ENCODE measurements at places on chromosomes 6 and 20.

GRCh38 chr6:140182821-140183220 is 808.4 kb upstream of the CITED2 start:
- DNase-seq: no peak

DNA sequence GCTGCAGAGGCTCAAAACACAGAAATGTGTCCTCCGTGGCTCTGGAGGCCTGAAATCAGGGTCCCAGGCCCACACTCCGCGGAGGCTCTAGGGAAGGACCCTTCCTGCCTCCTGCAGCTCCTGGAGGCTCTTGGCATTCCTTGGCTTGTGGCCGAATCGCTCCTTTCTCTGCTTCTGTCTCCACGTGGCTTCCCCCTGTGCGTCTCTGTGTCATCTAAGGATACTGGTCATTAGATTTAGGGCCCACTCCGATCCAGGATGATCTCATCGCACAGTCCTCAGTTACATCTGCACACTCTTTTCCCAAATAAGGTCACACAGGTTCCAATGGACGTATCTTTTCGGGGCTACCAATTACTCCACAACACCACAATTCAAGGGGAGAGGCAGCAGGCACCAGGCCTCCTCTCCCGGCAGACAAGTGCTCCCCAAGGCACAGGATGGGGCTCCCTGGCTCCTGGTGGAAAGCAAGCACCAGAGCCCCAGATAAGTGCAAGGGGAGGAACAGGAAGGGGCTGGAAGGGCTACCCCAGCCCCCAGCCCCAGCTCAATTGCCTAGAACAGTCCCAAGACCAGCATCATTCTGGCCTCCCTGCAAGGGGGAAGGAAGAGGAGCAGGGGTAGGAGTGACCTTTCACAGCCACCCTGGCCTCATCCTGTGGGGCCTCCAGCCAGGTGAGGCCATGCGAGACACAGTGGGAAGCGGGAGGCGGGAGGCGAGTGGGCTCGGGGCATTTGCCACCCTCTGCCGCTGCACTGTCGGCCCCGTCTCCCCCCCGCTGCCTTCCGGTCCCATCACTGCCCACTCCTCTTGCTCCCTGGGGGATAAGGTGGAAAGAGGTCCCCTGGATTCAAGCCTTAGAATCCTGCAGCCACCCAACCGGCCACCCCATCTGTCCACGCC is 16.3 kb downstream of the NTSR1 start:
- no peak for DNase-seq

GRCh38 chr20:8389381-8390036 is 257.4 kb downstream of the PLCB1 start:
- DNase-seq: no peak

GRCh38 chr6:9295644-9296043 is 860.3 kb upstream of the SLC35B3 start:
- no peak for DNase-seq

DNA sequence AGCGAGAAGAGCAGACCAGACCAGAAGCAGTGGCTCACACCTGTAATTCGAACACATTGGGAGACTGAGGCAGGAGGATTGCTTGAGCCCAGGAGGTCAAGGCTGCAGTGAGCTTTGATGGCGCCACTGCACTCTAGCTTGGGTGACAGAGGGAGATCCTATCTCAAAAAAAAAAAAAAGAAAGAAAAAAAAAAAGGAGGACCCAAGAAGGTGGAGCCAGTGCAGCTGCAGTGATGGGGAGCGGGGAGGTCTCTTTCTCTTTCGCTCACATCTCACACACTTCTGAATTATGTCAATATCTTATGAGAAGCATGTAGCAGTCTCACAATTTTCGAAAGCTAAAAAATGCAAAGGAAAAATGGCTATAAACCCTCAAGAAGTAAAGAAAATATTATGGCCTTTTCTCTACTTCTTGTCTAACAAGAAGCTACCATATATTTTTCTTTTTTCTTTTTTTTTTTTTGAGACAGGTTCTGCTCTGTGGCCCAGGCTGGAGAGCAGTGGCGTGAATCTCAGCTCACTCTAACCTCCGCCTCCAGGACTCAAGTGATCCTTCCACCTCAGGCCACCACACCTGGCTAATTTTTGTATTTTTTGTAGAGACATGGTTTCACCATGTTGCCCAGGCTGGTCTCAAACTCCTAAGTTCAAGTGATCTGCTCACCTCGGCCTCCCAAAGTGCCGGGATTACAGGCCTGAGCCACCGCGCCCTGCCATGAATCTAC is 3.8 kb upstream of the SPO11 start:
- DNase-seq: no peak

DNA sequence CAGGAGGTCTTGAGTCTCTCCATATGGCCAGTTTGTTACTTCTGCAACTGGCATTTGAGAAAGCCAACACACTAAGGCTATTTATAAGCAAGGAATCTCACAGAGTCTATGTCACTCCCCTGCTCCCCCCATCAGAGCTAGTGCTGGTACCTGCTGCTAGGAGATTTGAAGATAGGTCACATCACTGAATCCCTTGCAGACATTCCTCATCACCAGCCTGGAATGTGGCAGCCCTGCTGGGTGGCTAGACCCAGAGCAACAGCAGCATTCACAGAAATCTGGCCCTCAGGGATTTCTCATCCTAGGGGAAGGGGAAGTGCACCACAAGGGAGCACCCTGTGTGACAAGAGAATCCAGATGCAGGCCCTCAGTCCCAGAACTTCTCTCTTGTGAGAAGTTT is 672.1 kb downstream of the HACE1 start:
- DNase-seq: no peak

DNA sequence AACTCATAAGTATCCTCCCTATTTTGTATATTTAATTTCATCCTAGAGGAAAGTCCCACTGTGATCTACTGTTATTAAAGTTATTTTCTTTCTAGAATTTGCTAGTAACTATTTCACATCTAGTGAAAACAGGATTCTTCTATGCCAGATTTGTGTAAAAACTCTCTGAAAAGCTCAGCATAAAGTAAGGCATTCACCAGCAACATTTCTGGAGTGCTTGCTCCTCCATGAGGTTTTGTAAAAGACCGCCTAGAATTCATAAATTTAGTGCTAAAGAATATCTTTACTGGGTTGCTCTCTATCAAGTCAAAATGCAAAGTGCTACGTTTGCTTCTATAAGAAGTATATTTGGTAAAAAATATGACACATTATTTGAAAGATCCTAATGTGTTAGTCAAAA is 173.5 kb upstream of the IRAK1BP1 start:
- no peak for DNase-seq

GRCh38 chr20:46897328-46897880 is 2.8 kb downstream of the EYA2 start:
- DNase-seq: no peak

DNA sequence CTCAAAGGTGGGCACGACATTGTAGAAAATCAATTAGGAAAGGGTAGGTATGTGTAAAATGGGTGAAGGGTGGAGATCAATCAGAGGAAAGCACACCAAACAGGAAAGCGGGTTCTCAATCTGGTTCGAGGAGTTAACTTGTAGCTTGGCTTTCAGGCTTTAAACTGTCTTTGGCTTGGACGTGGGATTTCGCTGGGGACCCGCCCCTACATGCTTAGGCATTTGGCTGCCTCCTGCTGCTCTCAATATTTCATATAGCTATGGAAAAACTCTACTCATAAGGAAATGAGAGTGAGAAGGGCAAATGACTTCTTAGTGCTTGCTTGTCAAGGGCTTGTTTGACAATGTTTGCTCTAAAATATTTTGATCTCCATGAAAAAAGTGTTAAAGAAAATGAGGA is 38.1 kb upstream of the PDE7B start:
- no peak for DNase-seq

- no peak for DNase-seq
These were observed 59.2 kb downstream of the RBM38 start for GRCh38 chr20:57450419-57450818.

DNA sequence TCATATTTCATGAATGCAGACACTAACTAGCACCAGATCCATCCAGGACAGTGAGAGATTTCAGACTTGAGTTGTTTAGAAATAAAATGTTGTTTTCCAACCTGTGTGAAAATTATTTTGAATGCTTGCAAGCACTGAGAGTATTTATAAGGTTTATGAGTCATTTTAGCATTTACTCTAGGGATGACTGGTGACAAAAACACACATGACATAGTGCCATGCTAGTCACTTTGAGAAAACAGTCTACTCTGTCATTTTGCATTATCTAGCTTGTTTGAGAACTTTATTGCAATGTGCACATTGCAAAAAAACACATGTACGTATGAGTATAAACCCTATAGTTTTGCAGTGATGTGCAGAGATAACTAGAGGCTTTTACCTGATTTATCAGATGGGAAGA is 456.6 kb downstream of the LMBRD1 start:
- DNase-seq: no peak

GRCh38 chr6:33952016-33952415 is 148.2 kb upstream of the MLN start:
- no peak for DNase-seq

DNA sequence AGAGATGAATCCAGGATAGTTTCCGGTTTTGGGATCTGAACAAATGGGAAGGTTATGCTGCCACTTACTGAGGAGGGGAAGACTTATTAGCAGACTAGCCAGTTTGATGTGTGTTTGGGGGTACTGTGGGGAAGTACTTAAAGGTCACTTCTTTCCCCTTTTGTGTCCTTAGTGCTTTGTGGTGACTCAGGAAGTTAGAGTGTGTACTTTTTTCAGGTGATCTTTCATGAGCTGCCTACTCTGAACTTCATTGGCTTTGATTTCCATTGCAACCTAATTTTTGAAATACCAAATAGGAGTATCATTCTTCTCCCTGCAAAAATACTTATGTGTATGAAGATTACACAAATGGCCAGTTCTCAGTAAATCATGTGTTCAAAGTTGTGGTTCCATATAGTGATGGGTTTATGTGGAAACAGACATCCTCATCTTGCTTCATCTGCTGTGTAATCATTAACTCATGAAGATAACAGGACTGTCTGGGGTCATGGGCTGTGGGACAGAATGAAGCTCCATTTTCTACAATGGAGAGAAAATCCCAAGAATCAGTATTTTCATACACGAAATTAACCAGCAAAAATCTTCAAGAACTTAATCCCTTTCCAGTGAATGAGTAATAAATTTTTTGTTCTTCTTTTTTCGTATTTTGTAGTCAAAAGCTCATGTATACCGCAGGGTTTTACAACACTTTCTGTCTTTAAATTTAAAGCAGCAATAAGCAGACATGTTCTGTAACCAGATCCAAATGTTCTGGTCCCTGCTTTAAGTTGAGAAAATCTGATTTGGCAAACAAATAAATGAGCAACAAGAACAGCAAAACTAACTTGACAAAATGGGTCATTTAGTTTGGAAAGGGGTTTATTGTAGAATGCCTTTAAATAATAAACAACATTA is 272.2 kb upstream of the FLRT3 start:
- DNase-seq: no peak

DNA sequence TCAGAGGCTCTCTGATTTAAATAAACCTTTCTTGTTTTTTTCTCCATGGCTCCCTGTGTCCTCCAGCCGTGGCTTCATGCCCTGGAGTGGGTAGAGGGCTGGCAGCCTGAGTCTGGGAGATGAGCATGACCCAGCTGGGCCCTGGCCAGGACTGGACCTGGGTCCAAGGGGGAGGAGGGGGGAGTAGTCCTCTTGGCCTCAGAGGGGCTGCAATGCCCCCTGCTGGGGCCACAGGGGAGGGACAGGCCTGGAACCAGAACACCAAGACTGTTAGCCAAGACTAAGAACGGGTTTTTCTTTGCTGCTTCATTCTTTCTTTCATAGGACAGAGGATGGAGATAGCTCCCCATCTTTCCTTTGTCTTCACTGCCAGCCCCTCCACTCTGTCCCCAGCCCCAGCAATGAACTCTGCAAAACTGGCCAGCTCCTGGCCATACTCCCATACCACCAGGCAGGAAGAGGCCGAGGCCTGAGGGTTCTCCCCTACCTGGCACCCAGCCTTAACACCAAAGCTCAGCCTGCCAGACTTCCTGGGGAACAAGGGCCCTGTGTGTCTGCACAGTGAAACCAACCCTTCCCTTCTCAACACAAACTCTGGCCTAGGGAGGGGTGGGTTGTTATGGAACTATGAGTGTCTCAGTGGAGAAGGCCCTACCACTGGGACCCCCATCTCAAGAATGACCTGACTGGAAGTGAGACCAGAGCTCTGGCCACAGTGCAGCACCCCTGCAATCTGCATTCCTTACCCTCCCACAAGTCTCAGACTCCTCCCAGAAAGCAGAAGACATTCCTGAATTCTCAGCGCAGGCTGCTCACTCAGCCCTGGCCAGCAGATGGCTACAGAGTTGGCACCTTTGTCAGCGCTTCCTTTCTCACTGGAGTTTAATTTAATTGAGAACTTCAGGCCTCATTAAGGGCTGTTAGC is 11.0 kb downstream of the SLC29A1 start:
- no peak for DNase-seq

GRCh38 chr6:82602776-82603175 is 239.2 kb downstream of the TPBG start:
- DNase-seq: no peak

Measured in stimulated activated CD4-positive, alpha-beta T cell treated with anti-CD3 and anti-CD28 coated beads, Interleukin-12 subunit alpha, Interleukin-12 subunit beta, amount 100 ng/mL, for 24 hours (primary cell).